ENCODE measurements at places on chromosomes 5 and 9. TPM values are rescaled to one million over a fixed set of nuclear protein-coding genes. Genes with fewer than 3 reads are reported as not detected.

MBLAC2 gene
- total RNA-seq: 6.0 TPM

TMC1 gene
- not detected for total RNA-seq

DNA sequence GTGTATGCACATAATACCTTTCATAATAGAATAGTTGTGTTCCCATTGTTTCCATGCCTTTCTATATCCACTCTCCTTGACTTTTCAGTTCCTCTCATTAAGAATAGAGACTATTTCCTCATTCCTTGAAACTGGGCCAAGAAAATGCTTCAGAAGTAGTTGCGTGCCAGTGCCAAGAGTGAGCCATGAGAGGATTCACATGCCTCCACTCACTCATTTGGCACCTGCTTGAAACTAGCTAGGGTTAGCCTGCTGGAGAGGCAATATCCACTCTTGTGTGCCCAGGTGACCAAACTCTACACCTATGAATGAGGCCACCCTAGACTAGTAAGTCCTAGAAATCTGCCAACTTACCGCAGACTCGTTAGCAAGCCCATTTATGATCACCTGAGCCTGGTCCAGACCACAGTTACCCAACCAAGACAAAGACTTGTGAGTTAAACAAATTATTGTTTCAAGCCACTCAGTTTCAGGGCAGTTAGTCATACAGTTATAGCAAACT is 276.3 kb downstream of the EPB41L4A start:
- DNase-seq: no peak
- H3K4me1 ChIP-seq: no peaks in the 10 kb centered on the region
- H3K27me3 ChIP-seq: no peaks in the 10 kb centered on the region
- H3K27ac ChIP-seq: no peak overlapping the region

- no peaks in the 10 kb centered on the region for H3K36me3 ChIP-seq
- no peak overlapping the region for H3K4me3 ChIP-seq
- H3K4me1 ChIP-seq: no peaks in the 10 kb centered on the region
- H3K27ac ChIP-seq: no peak overlapping the region
- no peaks in the 10 kb centered on the region for H3K27me3 ChIP-seq
These were observed 480.2 kb downstream of the RASEF start for GRCh38 chr9:82582693-82583092.

ZNF883 gene
- 0.27 TPM for total RNA-seq

DNA sequence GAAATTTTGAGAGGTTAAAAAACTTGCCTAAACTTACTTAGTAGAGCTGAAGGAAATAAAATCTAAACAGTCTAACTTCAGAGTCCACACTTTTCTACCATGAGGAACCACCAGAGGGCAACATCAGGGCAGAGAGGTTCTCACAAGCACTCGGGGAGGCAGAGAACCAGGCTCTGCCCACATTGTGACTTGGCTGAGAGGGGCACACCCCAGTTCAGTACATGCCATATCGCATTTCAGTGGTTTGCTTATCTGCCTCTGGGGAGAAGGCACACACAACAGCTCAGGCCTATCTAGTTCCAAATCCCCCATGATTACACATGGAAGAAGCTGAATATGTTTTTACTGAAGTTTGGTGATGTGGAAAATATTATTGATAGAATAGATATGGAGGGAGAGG is 49.2 kb downstream of the EQTN start:
- H3K27me3 ChIP-seq: no peaks in the 10 kb centered on the region
- no peaks in the 10 kb centered on the region for H3K36me3 ChIP-seq
- no peaks in the 10 kb centered on the region for H3K4me1 ChIP-seq
- H3K4me3 ChIP-seq: no peak overlapping the region
- H3K27ac ChIP-seq: no peak overlapping the region

DNA sequence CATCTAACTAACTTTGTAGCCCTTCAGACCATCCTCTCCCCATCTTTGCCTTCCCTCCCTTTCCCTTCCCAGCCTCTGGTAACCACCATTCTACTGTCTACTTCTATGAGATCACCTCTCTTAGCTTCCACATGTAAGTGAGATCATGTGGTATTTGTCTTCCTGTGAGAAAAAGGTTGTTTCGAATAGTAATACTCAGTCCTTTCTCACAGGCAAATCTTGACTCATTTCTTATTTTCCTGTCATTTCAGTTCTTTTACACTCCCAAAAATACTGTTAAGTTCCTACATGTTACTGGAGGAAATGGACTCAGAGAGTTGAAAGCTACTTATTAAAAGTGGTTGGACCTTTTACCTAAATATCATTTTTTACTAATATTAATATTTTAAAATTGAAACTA is 82.1 kb downstream of the SLF1 start:
- no peak overlapping the region for H3K4me3 ChIP-seq
- no peak for DNase-seq
- no peaks in the 10 kb centered on the region for H3K27me3 ChIP-seq
- no peak overlapping the region for H3K27ac ChIP-seq
- no peaks in the 10 kb centered on the region for H3K36me3 ChIP-seq
- H3K4me1 ChIP-seq: no peaks in the 10 kb centered on the region

DNA sequence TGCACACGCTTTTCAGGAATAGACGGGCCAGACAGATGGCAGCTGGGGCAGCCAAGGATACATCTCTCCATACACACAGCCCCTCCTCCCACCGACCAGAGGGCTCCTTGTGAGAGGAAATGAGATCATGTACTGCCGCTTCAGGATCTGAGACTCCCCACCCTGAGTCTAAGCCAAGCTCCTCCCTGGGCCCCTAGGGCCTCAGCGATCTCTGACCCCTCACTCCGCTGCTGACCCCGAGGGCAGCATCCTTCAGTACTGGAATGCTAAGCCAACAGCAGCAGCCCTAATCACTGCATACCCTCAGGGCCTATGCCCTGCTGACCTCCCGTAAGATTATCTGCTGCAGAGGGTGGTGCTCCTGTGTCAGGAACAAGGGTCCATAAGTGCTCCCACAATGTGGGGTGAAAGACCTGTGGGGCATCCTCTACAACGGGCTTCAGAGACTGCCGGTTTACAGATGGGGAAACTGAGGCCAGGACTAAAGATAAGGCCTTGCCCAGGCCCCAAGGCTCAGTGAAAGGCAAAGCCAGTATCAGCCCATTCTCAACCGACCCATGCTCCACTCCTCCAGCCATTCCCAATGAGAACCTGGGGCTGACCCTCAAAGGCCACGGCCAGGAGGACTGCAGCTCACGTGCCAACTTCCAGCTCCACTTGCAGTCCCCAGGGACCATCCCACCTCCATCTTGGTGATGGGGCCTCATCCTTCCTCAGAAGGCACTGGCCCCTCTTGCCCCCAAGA is 37.5 kb downstream of the BICD2 start:
- H3K27ac ChIP-seq: no peak overlapping the region
- H3K27me3 ChIP-seq: no peaks in the 10 kb centered on the region
- no peaks in the 10 kb centered on the region for H3K36me3 ChIP-seq
- no peak for DNase-seq

GRCh38 chr9:125656560-125656959 is 50.4 kb downstream of the MAPKAP1 start:
- H3K36me3 ChIP-seq: no peaks in the 10 kb centered on the region
- no peak overlapping the region for H3K27ac ChIP-seq
- no peak overlapping the region for H3K4me3 ChIP-seq
- H3K27me3 ChIP-seq: no peaks in the 10 kb centered on the region

GRCh38 chr5:53343187-53343586 is 137.2 kb upstream of the FST start:
- no peak overlapping the region for H3K4me3 ChIP-seq
- H3K4me1 ChIP-seq: no peaks in the 10 kb centered on the region
- H3K27me3 ChIP-seq: no peaks in the 10 kb centered on the region
- H3K36me3 ChIP-seq: no peaks in the 10 kb centered on the region

GRCh38 chr9:101510459-101510858 is 23.2 kb upstream of the RNF20 start:
- no peak for DNase-seq
- H3K4me1 ChIP-seq: no peaks in the 10 kb centered on the region
- H3K4me3 ChIP-seq: no peak overlapping the region
- H3K36me3 ChIP-seq: no peaks in the 10 kb centered on the region

DNA sequence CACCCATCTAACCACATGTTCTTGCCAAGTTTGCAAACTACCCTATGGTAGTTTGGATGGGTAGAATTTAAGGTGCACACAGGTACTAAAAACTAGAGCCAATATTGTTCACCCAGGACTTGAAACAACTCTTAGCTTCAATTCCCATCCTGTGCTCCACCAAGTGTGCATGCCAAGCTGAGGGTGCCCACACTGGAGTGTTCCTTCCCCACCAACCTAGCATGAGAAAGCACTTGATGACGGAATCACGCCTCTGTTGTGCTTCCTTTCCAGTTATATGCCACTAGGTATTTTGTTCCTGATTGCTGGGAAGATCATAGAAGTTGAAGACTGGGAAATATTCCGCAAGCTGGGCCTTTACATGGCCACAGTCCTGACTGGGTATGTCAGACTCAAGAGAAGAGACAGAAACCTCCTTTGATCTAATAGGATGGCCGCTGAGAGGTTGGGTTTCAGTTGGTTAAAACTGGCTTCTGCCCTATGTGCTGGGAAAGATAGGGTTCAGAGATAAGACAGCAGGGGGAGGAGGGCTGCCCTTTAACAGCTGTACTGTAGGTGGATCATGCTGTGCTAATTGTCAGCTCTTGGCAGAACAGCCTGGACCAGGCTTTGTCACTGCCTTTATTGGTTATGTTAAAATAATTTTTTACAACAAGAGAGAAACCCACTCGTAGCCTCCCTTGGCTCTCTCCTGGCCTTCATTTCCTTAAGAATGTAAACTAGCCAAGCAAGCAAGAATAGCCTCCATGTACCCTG is 83.5 kb downstream of the SLC1A1 start:
- DNase-seq: no peak
- no peak overlapping the region for H3K27ac ChIP-seq
- H3K4me1 ChIP-seq: no peaks in the 10 kb centered on the region
- H3K27me3 ChIP-seq: no peaks in the 10 kb centered on the region

DNA sequence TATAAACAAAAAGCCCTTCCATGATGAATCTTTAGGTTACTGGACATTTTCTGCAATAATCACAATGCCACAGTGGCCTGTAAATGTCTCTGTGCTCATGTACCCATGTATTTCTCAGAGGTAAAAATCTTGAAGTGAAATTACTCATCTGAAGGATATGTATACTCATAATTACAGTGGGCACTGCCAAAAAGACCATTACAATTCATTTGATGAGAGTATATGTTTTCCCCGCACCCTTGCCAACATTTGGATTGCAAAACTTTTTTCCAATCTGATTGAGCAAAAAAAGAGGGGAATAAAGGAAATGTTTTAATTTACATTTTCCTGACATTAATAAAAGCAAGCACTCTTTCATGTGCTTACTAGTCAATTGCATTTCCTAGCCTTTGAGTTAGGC is 110.5 kb downstream of the EPB41L4A start:
- H3K4me1 ChIP-seq: no peaks in the 10 kb centered on the region
- H3K36me3 ChIP-seq: no peaks in the 10 kb centered on the region
- H3K27ac ChIP-seq: no peak overlapping the region
- H3K4me3 ChIP-seq: no peak overlapping the region
- no peak for DNase-seq
- no peaks in the 10 kb centered on the region for H3K27me3 ChIP-seq

CYLC2 gene
- not detected for total RNA-seq

NELFB gene
- 28.1 TPM for total RNA-seq

Data from transverse colon (tissue), 4 donors.